ENCODE measurements at places on chromosomes 1 and 21. TPM values are rescaled to one million over a fixed set of nuclear protein-coding genes. Genes with fewer than 3 reads are reported as not detected.

TRAF3IP3 gene
- 1.7 TPM for polyA plus RNA-seq

CR2 gene
- polyA plus RNA-seq: 1.1 TPM

SLC44A5 gene
- 16.4 TPM for polyA plus RNA-seq

ISG15 gene
- 9.4 TPM for polyA plus RNA-seq

MAP7D1 gene
- 54.7 TPM for polyA plus RNA-seq

PODN gene
- 2.0 TPM for polyA plus RNA-seq

CCDC185 gene
- polyA plus RNA-seq: 0.08 TPM

TAF13 gene
- polyA plus RNA-seq: 49.5 TPM

GBP7 gene
- not detected for polyA plus RNA-seq

TAL1 gene
- 4.4 TPM for polyA plus RNA-seq

ANP32E gene
- 157 TPM for polyA plus RNA-seq

PCAT6 gene
- polyA plus RNA-seq: 2.9 TPM

FCAMR gene
- polyA plus RNA-seq: 7.7 TPM

IGSF3 gene
- 29.5 TPM for polyA plus RNA-seq

MX2 gene
- 1.9 TPM for polyA plus RNA-seq

SIM2 gene
- polyA plus RNA-seq: 26.9 TPM

TMOD4 gene
- 1.7 TPM for polyA plus RNA-seq

TLR5 gene
- polyA plus RNA-seq: 5.9 TPM

RGS1 gene
- polyA plus RNA-seq: 1.4 TPM

PGLYRP3 gene
- not detected for polyA plus RNA-seq

AP4B1 gene
- polyA plus RNA-seq: 51.2 TPM

TSSK3 gene
- polyA plus RNA-seq: 7.4 TPM

GART gene
- polyA plus RNA-seq: 92.6 TPM

CDC20 gene
- polyA plus RNA-seq: 47.4 TPM

OR2G6 gene
- polyA plus RNA-seq: 0.03 TPM

SPRR1B gene
- not detected for polyA plus RNA-seq

DIO1 gene
- polyA plus RNA-seq: 7.6 TPM

CA6 gene
- 0.12 TPM for polyA plus RNA-seq

NAXE gene
- 62.1 TPM for polyA plus RNA-seq

C1orf141 gene
- 0.13 TPM for polyA plus RNA-seq

SETDB1 gene
- polyA plus RNA-seq: 108 TPM

CYYR1 gene
- polyA plus RNA-seq: 54.1 TPM

BTF3L4 gene
- polyA plus RNA-seq: 85.6 TPM

PDZK1IP1 gene
- 22.2 TPM for polyA plus RNA-seq

CHODL gene
- 51.1 TPM for polyA plus RNA-seq

NGF gene
- 1.8 TPM for polyA plus RNA-seq

C1orf198 gene
- polyA plus RNA-seq: 81.3 TPM
